ENCODE measurements at places on chromosomes 7 and 10.

DNA sequence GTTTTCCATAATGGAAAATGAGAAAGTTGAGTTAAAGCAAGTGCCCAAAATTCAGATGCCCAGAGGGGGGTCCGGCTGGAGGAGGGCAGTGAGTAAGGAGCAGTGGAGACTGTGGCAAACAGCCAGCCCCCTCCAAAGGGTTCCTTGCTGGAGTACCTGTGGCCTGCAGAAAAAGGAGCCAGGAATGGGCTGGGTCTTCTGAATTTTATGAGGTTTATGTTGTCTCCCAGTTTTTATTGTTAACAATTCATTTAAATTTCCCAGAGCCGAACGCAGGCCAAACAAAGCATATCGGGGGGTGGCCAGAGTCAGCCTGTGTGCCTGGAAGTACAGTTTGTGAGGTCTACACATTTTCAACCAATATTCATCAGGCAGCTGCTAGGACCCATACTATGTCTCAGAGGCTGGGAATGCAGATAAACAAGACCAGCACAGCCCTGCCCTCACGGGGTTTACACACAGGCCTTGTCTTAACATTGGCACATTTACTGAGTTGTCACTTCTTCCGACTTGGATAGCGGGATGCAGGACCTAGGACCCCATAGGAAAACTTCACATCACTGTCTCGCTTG, 12.9 kb upstream of the CSGALNACT2 start:
- no peak for DNase-seq

DNA sequence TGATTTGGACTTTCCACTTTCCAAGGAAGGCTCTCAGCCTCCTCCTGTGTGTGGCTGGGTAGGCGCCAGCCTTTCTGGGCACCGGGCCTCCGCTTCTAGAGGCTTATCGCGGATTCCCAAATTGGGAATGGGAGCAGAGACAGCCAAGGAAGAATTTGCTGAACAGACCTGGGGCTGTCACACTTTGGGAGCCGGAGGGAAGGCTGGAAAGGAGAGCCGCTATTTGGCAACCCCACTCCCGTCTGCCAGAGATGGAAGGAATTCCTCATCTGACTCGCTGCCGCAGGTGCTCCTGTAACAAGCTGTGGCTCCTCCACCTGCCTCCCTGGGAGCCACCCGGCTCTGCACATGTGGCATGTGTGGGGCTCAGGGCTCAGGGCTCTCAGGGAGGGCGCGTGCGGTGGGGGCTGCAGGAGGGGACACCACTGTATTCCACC, 50.8 kb upstream of the ECHDC3 start:
- no peak for DNase-seq

DNA sequence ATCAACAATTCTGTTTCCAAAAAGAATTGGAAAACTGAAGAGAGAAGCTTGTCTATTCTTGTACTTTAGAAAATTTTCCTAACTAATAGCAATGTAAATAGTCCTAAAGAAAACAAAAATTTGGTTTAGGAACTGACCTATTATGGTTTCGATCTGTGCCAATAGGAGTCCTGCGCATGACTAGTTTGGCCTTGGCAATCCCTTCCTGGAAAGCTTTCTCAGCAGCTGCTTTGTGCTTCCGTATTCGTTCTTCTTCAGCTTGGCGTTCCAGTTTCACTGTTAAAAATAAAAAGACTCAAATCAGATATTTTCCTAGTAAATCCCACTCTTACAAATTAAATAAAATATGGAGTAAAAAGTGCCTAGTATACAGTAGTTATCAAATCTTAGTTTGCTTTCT, 36.6 kb downstream of the FZD9 start:
- no peak for DNase-seq

GRCh38 chr7:113636727-113637421, 281.9 kb downstream of the PPP1R3A start:
- DNase-seq: no peak

DNA sequence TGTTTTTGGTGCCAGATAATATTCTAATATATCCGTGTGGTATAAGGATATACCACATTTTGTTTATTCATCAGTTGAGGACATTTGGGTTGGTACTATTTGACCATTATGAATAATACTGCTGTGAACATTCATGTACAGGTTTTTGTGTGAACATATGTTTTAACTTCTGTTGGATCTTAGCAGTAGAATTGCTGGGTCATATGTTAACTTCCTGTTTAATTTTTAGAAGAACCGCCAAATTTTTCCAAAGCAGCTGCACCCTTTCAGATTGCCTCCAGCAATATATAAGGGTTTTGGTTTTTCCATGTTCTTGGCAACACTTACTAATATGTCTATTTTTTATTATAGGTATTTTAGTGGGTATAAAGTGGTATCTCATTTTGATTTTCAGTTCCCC, 22.8 kb downstream of the VPS26A start:
- DNase-seq: peak; percentile 31

DNA sequence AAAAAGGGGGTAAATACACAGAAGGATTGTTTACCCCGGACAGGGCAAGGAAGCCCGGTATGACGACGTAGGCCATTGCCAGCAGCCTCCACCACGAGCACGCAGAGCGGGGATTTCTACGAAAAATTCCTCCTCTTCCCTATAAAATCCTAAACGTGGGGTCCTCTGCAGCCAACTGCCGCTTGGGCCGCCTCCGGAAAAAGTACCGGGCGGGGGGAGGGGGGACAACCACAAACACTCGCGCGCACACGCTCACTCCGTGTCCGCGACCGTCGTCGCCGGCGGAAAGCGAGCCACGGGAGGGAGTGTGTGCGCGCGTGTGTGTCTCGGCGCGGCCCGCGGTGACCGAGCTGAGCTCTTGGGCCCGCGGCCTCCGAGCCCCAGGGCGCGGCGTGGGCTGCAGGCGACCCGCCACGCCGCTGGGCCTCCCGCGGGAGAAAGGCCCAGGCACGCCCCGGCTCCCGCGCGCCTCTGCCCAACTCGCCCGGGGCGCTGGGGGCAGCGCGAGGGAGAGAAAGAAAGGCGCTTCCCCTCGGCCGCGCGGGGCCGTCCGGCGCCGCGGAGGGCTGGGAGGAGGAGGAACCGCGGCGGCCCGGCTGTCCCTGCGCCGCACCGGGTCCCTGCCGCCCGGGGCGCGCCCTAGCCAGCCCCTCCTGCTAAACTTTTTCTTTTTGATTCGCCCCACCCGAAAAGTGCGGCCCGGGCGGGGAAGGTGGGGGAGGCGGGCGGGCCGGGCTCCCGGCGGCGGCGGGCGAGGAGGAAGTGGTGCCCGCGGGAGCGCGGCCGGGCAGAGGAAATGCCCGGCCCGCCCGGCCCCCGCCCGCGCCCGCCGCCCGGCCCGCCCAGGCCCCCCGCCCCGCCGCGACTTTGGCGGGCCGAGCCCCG, 1.5 kb downstream of the CTBP2 start:
- peak; percentile 44 for DNase-seq

- no peak for DNase-seq
These were observed 228.9 kb upstream of the CELF2 start for GRCh38 chr10:10788761-10789160.

DNA sequence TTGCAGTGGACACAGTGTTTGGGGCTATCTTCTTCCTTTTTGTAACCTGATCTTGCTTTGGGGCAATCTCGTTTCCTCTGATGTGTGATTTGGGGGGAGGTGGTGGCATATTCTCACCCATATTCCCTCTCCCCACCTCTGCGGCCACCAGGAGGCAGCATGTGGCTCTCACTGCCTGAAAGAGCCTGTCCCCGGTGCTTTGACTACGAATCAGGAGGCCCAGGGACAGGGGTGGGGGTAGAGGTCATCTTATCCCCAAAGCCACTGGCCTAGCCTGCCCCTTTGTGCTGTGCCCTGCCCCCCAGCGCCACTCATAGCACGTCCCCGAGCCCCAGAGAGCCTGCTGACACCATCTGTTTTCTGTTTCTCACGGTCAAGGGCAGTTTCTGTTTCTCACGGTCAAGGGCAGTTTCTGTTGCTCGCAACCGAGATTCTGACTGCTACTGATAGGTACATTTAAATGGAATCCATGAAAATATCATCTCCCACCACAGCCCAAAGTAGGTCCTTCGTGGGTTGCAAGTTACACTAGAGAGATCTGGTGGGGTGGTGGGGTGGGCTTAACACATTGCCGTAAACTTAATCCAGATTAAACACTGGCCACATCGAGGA, 28.2 kb downstream of the PHYH start:
- DNase-seq: peak; percentile 37

DNA sequence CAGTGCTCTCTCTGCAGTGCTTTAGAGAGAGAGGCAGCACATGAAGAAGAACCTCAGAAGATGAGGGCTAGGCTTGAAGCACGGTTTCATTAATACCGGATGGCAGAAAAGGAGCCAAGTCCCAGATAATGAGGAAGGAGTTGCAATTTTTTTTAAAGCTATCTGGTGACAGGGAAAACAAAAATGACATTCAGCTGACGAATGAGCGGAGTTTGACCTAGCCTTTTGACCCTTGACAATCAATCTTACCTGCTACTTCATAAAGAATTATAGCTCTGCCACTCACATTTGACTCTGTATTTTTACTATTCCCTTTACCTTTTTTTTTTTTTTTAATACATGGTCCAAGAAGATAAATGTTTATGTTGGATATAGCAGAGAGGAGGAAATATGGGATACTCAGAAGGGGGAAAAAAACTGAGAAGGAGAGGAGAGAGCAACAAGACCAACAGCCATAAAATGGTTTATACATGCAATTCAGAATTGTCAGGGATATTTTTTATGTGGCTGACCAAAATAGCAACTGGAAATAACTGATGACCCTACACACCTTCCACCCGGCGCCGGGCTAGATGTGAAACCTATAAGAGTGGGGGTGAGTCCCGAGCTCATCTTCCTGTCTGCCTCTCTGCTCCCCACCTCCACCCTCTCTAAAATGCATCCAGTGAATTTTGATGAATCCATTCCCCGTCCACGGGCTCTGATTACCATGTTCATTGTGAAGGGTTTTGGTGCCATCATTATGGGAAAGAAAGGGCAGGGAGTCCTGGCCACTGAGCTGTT, 274.4 kb upstream of the YAE1 start:
- no peak for DNase-seq

DNA sequence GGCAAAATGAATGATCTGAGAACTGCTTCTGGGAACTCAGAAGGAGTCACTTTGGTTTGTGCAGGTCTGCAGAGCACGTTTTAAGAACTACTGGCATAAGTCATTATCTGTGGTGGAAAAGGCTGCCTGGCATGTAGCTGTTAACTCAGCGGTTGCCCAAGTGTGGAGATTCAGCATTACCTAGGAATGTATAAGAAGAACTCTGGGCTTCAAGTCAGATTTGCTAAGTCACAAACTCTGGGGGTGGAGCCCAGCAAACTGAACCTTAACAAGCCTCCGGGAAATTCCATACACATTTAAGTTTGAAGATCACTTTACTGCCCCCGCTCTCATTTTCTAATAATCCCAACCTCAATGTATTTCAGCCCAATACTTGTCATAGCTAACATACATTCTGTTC, 31.1 kb downstream of the PLXDC2 start:
- DNase-seq: no peak
